ENCODE measurements at places on chromosomes 4 and X.

DNA sequence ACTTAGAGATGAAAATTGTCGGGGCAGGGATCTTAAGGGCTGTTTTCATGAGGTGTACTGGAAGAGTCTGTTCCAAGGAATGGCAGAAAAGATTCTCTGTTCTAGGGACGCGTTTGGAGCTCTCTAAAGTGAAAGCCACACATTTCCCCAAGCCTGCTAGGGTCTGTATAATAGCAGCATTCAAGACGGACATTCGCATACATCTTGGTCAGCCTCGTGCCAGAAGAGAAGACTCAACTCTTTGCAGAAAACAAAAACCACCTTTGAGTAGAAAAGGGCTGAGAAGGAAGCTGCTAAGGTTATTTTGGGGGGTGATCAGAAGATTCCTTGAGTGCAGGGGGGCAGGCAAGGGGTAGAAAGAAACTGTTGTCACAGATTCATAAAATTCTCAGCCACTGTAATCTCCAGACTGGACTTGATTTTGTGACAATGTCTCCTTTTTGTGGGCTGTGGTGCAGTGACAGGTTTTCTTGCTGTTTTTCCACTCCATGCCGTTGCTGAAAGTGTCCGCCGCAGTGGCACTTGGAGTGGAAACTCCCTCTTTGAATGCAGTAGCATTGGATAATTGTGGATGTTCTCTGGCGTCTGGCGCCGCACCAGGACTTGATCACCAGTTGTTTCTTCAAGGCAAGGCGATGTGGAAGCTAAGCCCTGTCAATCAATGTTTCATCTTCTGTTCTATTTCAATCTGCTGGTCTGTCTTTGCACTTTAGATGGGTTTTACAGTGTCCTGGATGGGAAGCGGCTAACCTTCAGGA is 2.9 kb downstream of the GYG2 start:
- no peak for DNase-seq

DNA sequence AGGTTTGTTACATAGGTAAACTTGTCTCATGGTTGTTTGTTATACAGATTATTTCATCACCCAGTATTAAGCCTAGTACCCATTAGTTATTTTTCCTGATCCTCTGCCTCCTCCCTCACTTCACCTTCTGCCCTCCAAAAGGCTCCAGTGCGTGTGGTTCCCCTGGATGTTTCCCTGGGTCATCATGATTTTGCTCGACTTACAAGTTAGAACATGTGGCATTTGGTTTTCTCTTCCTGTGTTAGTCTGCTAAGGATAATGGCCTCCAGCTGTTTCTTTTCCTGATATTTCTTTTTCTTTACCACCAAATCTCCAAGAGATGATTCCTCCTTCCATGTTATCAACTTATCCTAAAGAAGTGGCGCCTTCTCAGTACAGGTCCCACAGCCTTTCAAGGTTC is 543.1 kb upstream of the ADGRL3 start:
- no peak for DNase-seq

DNA sequence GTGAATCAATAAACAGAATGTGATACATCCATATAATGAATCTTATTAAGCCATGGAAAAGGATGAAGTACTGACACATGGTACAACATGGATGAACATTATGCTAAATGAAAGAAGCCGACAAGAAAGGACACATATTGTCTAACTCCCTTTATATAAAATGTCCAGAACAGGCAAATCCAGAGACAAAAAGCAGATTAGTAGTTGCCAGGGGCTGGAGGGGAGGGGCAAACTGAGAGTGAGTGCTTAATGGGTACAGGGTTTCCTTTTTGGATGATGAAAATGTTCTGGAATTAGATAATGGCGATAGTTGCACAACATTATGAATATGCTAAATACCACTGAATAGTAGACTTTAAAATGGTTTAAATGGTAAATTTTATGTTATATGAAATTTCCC is 17.4 kb downstream of the ADGRG4 start:
- DNase-seq, result no peak

DNA sequence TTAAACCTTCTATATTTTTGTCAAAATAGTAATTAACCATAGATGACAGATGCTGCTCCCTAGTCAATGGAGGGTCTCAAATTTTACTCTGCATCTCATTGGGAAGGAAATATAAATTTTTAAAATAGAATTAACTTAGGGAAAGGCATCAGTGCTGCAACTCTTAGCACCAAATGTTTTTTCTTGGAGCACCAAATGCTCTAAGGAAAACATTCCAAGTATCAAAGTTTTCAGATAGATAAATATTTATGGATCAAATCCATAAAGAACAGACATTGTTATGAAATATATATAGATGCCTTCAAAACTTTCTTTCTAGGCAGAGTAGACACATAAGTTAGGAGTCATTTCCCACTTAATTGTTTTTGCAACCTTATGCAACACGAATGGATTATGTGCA is 168.7 kb downstream of the ANTXR2 start:
- peak; percentile 19 for DNase-seq

GRCh38 chr4:64713256-64713840 is 304.1 kb upstream of the TECRL start:
- peak; percentile 1 for DNase-seq

DNA sequence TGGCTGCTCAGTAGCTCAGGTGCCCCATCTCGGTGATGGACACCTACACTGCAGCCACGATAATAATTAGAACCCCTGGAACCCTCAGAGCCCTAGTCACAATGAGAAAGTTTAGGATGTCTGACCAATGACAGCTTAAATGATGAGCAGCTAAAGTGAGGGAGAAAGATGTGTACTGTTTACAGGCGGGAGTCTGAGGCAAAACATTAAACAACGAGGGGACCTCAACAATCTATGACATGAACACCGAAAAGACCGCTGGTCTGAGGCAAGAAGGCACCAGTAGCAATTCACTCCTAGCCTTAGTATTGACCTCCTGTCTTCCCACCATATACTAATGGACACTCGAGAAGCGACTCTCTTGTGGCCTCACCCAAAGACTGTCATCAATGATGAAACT is 369.5 kb upstream of the SMIM31 start:
- no peak for DNase-seq

DNA sequence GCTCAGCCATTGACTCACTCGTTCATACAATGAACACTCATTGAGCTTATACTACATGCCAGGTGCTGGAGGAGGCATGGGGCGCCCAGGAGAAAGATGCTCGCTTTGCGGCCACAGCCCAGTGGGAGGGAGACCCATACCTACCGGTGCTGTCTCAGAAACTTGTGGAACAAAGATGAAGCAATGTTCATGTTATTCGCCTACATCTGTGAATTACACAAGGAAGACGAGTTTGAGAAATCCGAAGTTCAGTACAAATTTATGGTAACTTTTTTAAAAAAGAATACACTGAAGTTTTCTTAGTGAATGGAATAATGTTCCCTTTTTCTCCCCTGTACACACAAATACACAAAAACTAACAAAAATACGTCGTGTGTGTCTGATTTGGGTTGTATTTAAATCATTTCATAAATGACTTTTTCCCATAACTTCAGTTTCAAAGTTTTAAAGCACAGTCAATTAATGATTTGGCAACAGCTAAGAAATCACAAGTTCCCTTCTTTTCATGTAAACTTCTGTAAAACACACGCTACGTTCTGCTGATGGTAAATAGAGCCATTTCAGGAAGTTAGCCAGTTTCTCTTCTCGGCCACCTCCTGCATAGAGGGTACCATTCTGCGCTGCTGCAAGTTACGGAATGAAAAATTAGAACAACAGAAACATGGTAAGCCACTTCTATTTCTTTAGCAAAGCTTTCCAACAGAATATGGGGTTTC is at the start of gene TLR8:
TLR8 (plus strand) TSS at position 575 of the 716 bp plus-strand sequence; CDS start at position 662, 87 bp downstream.
- DNase-seq, result no peak

DNA sequence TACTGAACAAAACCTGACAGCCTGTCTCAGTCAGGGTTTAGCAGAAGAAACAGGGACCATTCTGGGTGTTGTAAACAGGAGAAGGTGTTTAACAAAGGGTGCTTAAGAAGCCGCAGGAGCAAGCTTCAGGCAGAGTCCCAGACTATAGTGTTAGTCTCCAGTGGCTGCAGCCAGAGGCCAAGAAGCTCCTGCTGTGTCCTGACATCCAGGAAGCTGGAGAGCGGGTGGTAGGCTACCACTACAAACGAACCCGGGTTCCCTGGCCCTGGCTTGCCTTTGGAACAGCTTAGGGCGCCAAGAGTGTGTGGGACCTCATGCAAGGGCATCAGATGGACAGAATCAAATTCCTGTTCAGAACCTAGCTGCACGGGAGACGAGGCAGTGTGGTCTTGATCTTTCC is 27.9 kb downstream of the TKTL1 start:
- no peak for DNase-seq

DNA sequence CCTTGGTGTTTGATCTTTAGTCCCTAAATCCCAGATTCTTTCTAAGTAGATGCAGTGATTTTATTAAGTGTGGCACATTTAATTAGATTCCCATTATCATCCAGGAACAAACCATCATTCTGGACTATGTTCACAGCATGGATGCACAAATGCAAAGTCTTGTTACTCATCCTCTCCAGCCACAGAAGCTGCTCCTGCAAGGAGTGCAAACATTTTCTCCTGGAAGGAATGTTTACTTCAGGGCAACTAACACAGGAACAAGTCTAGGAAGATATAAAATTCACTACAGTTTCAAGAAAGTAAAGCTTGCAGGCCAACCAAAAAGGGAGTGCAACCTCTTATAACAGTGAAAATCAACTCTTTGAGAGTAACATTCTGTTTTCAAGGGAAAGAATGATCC is 106.0 kb downstream of the IQCM start:
- no peak for DNase-seq

DNA sequence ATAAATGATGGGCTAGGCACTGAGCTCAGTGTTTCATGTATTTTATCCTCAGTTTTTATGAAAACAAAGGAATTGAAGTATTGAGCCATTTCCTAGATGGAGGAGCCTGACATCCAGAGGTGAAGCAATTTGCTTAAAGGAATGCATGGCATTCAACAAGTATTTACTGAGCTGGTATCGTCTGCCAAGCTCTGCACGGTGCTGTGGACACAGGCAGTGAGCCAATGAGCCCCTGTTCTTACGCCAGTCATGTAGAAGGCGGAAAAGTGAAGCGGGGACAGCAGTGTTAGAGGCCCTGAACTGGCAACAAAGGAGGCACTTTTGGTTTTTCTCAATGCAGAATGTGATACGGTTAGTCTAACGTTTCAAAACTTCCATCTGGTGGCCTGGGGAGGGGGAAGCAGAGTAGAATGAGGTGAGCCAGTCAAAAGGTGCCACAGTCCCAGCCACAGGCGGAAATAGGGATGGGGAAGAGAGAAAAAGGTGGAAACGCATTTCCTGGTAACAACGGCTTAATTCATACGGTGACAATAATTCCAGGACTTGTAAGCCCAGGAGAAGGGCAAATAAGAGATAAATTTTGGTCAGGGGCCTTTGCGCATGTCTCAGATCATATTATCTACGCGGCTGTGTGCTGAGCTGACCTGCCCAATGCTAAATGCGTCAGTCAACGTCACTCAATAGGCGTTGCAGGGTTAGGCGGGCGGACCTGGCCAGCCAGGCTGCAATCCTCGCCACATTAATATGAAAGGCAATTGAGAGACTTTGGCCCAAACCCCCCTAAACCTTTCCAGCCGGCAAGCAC is 133.9 kb downstream of the AFAP1 start:
- DNase-seq, result peak; percentile 62

- DNase-seq, result no peak
Measured at GRCh38 chr4:891747-892146, 40.4 kb downstream of the GAK start.

- DNase-seq, result no peak
Measured at GRCh38 chr4:181166742-181167399, 1076.3 kb upstream of the TENM3 start.

DNA sequence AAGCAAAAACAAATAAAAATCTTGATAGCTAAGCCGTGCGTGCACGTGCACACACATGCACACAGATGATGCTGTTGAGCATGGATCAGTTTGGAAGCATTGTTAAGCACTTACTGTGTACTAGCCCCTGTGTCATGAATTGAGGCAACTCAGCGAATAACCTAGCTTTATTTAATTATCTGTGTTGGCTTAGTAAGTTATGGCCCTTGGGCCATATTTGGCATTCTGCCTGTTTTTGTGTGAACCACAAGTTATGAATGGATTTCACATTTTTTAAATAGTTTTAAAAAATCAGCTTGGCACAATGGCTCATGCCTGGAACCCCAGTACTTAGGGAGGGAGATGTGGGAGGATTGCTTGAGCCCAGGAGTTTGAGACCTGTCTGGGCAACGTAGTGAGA is 113.6 kb upstream of the CBLL2 start:
- no peak for DNase-seq

DNA sequence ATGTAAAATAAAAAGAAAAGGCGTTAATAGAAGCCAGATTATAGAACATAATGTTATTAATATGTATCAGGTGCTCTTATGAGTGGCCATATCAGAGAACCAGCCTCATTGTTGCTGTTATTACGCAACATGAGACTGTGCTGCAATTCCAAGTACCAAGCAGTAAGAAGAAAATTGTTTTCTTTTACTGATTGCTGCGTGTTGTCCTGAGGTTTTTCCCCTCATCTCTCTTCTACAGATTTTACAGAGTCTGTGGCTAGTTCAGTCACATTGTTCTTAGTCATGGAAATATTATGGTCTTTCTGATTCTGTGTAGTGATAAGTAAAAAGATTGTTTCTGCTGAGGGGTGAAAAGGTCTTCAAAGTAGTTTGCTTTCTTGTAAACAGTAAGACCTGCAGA is 55.9 kb downstream of the NPNT start:
- DNase-seq, result no peak

DNA sequence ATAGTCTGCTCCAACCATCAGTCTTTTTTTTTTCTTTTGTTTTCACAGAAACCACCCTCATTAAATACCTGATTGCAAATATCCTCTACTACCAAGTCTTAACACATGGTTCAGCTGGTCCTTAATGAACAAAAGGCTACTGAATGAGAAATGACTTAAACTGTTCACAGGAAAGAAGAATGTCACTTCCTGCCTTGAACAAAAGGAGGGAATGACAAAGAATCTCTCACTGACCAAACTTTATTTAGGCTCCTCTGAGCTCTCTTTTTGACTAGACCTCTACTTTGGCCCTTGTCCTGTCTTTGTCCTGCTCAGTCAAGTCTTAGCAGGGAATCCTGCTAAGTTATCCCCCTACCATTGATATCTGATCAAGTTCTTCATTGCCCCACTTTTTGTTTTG is 31.8 kb upstream of the GJB1 start:
- DNase-seq, result no peak

GRCh38 chrX:25158635-25159034 is 142.9 kb upstream of the ARX start:
- DNase-seq, result no peak

- no peak for DNase-seq
Measured at GRCh38 chr4:142824368-142824767, 21.7 kb downstream of the INPP4B start.

DNA sequence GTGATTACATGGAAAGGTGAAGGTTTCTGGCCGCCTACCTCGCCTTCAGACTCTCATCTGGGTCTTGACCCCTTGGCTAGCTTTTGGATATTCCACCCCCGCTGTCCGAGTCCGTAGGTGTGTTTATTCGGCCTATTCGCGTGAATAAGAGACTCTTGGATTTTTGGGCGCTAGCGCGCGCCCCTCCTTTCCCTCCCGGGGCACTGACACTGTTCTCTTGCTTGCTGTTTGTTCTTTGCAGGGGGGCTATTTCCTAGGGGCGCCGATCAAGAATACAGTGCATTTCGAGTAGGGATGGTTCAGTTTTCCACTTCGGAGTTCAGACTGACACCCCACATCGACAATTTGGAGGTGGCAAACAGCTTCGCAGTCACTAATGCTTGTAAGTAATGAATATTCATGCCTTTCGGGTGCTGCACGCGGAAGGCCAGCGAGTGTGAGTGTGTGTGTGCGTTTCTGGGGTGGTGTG is 932 bp downstream of the GRIA2 start:
- no peak for DNase-seq
